Testis (tissue), 5 donors: ENCODE measurements at places on chromosomes 6 and 20. TPM values are rescaled to one million over a fixed set of nuclear protein-coding genes. Genes with fewer than 3 reads are reported as not detected.

DNA sequence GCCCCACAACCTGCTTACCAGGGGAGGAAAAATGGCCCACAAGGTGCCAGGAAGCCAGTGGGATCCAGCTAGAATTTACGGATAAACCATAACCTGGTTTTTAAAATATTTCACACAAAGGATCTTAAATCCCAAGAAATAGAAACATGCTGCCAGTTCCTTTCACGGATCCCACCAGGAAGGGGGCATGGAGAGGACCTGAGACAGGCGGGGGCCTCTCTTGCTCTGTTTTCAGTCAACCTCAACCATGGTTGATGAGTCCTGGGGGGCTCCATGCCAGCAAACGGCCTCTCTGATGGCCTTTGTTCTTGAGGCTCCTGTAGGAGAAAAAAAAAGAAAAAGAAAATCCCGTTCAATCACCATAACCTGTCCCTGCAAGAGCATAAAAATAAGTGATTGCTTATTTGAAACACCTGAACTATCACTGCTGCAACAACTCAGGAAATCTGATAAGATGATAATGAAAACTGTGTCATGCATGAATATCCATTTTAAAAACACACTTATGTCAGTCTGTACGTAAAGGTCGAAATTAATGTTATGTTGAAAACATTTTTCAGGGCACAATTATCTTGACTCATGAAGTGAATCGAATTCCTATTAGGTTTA, 125.8 kb upstream of the CST7 start:
- DNase-seq, result no peak

DNA sequence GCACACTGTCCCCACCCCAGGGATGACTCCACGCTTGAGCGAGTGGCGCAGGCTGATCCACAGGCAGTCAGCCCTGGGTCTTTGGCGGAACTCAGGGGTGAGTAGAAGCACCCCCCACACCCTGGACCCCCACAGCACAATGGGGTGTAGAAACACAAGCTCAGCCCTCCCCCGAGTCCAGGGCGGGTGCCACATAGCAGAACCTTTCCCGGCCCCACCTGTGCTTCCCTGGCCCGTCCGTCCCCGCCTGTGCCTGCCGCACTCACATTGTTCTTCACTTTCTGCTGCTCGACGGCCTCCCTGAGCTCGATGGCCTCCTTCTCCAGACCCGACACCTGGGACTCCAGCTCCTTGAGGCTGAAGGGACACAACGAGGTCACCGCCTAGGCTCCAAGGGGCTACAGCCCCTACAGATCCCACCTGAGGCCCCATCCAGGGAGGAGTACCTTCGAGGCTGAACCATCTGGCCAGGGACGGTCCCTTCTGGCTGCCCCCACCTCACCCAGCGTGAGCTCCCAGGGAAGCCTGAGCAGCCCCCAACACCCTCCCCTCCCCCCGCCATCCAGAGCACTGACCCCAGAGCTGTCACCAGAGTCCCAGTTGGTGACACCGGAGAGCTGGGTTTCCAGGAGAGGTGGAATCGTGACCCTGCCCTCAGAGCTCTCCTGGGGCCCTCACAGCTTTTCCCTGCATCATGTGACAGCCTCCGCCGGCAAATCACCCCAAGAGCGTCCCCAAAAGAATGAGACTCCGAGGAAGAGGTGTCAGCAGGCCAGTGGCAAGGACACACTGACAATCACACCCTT, 55.6 kb downstream of the DSTN start:
- DNase-seq, result no peak

GRCh38 chr6:15661853-15662325, 939 bp downstream of the DTNBP1 start:
- DNase-seq, result no peak

- no peak for DNase-seq
These were observed 181.7 kb downstream of the WDR27 start for GRCh38 chr6:169520104-169520503.

- DNase-seq, result no peak
These were observed 27.8 kb downstream of the RGS17 start for GRCh38 chr6:153103319-153103655.

- DNase-seq, result peak; percentile 85
These were observed 603.2 kb downstream of the RNF144B start for GRCh38 chr6:18990059-18990978.

- DNase-seq, result no peak
These were observed 2.3 kb downstream of the SUPT3H start for GRCh38 chr6:45375449-45375848.

GRCh38 chr6:170139531-170139930, 151.3 kb downstream of the DLL1 start:
- peak; percentile 8 for DNase-seq

GRCh38 chr6:41705996-41706835, 29.2 kb downstream of the TFEB start:
- DNase-seq, result peak; percentile 63

GRCh38 chr6:15948930-15949900, 179.7 kb upstream of the MYLIP start:
- peak; percentile 25 for DNase-seq

DNA sequence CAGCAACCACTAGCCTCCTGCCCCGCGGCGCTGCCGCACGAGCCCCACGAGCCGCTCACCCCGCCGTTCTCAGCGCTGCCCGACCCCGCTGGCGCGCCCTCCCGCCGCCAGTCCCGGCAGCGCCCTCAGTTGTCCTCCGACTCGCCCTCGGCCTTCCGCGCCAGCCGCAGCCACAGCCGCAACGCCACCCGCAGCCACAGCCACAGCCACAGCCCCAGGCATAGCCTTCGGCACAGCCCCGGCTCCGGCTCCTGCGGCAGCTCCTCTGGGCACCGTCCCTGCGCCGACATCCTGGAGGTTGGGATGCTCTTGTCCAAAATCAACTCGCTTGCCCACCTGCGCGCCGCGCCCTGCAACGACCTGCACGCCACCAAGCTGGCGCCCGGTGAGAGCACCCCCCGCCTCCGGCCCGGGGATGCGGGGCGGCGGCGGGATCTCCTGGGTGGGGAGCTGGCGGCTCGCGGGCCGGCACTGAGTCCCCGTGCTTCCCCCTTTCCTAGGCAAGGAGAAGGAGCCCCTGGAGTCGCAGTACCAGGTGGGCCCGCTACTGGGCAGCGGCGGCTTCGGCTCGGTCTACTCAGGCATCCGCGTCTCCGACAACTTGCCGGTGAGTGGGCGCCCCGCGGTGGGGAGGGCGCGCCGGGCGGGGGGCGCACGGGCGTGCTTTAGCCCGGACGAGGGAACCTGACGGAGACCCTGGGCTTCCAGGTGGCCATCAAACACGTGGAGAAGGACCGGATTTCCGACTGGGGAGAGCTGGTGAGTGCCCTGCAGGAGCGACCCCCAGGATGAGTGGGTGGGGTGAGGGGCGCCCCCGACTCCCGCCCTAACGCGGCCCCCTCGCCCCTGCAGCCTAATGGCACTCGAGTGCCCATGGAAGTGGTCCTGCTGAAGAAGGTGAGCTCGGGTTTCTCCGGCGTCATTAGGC, 585 bp downstream of the PIM1 start:
- peak; percentile 28 for DNase-seq

DNA sequence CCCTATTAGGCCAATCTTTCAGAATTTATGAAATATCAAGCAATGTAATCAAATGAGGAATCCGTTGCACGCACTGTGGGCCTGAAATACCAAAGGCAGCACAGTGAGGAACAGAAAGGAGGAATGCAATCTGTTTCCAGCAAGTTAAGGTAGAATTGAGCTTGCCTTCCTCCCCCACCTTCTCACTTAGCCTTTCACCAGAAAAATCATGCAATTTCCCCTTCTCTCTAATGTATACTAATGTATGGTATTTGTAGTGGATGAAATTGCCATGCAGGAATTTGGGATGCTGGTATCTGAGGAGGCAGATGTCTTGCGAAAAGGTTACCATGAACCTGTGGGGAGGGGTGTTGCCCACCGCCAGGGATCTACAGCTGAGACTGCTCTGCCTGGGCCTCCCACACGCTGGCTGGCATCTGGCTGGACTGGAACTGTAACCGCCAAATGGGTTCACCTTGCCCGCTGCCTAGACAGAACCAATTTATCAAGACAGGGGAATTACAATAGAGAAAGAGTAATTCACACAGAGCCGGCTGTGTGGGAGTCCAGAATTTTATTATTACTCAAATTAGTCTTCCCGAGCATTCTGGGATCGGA, 222.4 kb upstream of the MYLIP start:
- no peak for DNase-seq

GRCh38 chr20:63005365-63005861, 1.4 kb downstream of the BHLHE23 start:
- DNase-seq, result no peak

- no peak for DNase-seq
These were observed 5.6 kb upstream of the HM13 start for GRCh38 chr20:31508517-31509244.

DNA sequence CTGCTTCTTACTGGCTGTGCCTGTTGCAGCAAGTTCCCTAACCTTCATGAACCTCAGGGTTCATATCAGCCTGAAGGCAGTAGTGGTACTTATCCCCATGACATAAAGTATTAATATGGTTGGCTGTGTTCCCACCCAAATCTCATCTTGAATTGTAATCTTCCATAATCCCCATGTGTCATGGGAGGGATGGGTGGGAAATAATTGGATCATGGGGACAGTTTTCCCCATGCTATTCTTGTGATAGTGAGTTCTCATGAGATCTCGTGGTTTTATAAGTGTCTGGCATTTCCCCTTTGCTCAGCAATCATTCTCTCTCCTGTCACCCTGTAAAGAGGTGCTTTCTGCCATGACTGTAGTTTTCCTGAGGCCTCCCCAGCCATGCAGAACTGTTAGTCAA, 61.8 kb downstream of the FAM229B start:
- no peak for DNase-seq

ELOVL4 gene
- 9.1 TPM for total RNA-seq

GNAS-AS1 gene
- 3.5 TPM for total RNA-seq

CRIP3 gene
- 33.4 TPM for total RNA-seq

GTSF1L gene
- 79.2 TPM for total RNA-seq

MAN1A1 gene
- total RNA-seq, result 21.1 TPM

TRAM2 gene
- 21.1 TPM for total RNA-seq

OPRM1 gene
- 4.0 TPM for total RNA-seq

GMPR gene
- total RNA-seq, result 215 TPM
